ENCODE measurements at places on chromosomes 1 and 21.
A peak's percentile ranks its signal among the peaks of the same experiment; 100 is the strongest.

- no peak for DNase-seq
Observed at GRCh38 chr1:36081926-36082485, 1.9 kb upstream of the TEKT2 start.

DNA sequence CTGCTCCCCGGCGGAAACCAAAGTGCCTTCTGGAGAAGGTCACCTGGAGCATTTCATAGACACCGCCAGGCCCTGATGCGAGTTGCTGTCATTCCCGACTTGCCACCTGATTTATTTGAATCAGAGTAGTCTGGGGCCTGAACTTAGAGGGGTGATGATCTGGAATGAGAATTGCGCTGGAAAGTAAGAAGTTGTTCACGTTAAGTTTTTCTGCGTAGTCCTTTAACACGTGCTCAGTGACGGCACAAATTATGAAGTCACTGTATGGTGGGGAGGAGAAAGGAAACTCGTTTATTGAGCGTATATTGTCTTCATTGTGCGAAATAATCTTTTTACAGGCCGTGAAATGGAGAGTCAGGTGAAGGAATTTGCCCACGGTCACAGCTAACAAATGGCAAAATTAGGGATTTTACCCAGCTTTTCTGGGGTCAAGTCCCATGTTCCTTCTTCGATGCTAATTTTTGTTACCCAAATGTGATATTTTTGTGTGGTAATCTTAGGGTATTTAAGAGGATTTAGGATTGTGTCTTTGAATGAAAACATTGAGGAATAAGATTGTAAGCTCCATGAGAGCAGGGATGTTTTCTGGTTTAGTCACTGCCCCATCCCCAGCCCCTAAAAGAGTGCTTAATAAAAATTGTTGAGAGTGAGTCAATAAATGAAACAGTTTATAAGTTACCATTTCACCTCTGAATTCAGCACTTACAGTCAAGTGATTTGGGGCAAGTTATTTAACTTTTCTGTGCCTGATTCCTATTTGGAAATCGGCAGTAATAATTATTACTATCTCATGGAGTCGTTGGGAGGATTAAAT lies 46.4 kb upstream of the NBL1 start:
- peak; percentile 62 for DNase-seq

- no peak for DNase-seq
Observed at GRCh38 chr21:26057477-26058170, 112.9 kb downstream of the APP start.

- DNase-seq: no peak
Observed at GRCh38 chr1:92934395-92935378, 26.6 kb downstream of the DIPK1A start.

- DNase-seq: no peak
Observed at GRCh38 chr1:155079210-155079486, 511 bp downstream of the EFNA3 start.

DNA sequence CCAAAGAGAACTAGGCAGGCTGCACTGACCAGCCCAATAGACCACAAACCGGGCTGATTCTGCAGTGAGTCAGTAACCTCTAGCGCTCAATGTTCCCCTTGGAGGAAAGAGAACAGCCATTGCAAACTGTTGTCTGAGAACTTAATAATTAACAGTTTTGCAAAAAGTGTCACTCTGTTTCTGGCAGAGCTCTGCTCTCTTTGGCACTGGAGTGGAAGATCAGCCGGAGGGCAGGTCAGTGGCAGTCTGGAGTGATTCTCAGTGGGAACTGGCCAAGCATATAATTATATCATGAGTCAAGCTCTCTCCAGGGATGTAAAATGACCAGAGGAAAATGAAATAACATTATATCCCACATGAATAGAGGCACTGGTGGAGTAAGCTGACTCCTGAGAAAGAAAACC lies 238.3 kb downstream of the HLX start:
- DNase-seq: no peak

Measured in effector CD4-positive, alpha-beta T cell (primary cell).